HTR-8/SVneo (cell line): ENCODE measurements at places on chromosomes 5 and 9.

DNA sequence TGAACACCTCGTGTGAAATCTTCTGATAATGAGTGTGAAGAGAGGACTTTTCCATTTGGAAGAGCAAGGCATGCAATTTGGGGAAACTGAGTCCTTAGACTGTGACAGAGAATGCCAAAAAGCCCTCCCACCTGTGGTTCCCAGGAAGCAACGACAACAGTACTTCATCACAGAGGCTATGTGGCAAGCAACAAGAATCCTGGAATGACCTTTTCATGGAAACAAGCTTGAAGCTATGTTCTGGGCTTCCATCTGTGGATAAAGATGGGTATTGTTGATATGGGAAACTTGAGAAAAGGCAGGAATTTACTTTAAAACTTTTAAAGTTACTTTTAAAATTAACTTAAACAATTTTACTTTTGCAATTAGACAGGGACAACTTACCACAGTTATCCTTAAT is 131.2 kb upstream of the ANKH start:
- no peak for DNase-seq

GRCh38 chr5:178227138-178227659 is 5.4 kb downstream of the PHYKPL start:
- DNase-seq, result no peak

DNA sequence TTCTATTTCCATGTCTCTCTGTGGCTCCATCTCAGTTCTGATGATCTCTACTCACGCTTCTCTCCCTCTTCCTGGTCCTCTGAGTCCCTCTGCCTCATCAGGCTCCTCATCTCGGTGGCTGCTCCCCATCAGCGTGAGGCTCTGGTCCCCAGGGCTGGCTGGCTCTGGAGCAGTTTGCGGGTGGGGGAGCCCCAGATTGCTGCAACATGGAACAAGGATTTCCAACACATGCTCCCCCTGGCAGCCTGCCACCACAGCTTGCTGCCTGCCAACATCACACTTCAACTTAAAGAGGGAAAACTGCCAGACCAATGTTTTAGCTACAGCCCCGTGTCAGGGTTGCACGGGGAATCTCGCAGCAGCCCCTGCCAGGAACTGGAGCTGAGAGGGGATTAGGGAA is 77.2 kb upstream of the NEK6 start:
- no peak for DNase-seq

- no peak for DNase-seq
Measured at GRCh38 chr5:127558273-127558672, 40.8 kb downstream of the PRRC1 start.

- no peak for DNase-seq
Measured at GRCh38 chr5:109655841-109656240, 33.9 kb upstream of the MAN2A1 start.
